ENCODE measurements at places on chromosomes 7 and 10. TPM values are rescaled to one million over a fixed set of nuclear protein-coding genes. Genes with fewer than 3 reads are reported as not detected.

Gene ABCB1
- total RNA-seq: 1.7 TPM

Gene UNC5B
- total RNA-seq: 91.5 TPM

Gene ARHGAP21
- total RNA-seq: 117 TPM

Gene SEM1
- total RNA-seq: 73.5 TPM

All from mesothelial cell of epicardium (in vitro differentiated cells).